ENCODE measurements at places on chromosomes 11 and 22. TPM values are rescaled to one million over a fixed set of nuclear protein-coding genes. Genes with fewer than 3 reads are reported as not detected.

The ACTN3 gene
- 0.36 TPM for total RNA-seq

The OR8K3 gene
- not detected for total RNA-seq

The DNAJB7 gene
- not detected for total RNA-seq

The OR51I1 gene
- not detected for total RNA-seq

The MMP3 gene
- not detected for total RNA-seq

The LRRC55 gene
- total RNA-seq = not detected

The MUC6 gene
- total RNA-seq = 0.19 TPM

The SLCO2B1 gene
- 1.1 TPM for total RNA-seq

The KCNK7 gene
- total RNA-seq = 0.54 TPM

The PTPRJ gene
- total RNA-seq = 22.4 TPM

The ARHGAP8 gene
- total RNA-seq = not detected

The C11orf42 gene
- total RNA-seq = not detected

The OR5P2 gene
- not detected for total RNA-seq

The DENND5A gene
- total RNA-seq = 94.2 TPM

The RASD2 gene
- not detected for total RNA-seq

GRCh38 chr11:88489030-88489429 is 151.5 kb upstream of the CTSC start:
- no peak for DNase-seq

DNA sequence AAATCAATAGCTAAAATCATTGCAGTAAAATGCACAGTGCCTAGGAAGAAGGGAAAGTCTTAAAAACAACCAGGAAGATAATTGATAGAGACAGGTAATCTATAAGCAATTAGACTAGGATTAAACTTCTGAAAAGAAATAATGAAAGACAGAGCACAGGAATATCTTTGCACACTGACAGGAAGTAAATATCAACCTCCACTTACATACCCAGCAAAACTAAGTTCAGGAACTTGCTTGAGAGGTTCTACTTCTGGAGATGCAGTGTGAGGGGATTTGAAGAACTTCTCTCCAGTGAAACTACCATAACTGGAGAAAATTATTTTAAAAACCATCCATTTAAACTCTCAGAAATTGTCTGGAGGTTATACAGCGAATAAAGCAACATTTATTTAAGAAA is 104.1 kb downstream of the EHF start:
- no peak for DNase-seq

DNA sequence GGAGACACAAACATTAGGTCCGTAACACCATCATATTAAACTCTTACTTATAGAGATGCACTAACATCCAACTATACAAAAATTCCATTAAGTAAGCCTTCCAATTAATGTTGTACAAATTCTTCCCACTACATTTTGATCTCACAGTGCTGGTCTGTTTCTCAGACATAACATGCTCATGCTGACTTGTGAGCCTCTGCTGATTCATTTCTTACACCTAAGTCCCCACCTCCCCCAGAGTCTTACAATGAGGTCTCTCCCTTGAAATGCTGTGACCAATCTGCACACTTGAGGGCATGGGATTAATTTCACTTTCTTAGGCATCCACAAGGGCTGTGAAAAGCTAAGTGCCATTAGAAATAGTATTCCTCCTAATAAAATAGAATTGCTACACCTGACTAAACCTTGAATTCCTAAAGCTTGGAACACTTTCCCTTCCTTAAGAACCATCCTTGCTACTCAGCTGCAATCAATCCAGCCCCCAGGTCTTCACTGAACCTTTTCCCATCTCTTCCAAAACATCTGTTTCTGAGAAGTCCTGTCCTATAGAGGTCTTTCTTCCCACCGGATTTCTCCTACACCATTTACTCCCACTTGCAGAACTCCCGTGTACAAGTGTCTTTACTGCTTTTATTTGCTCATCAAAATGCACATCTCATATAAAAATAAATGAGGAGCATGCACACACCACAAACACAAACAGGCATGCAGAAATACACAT is 2.0 kb downstream of the HBG1 start:
- DNase-seq = no peak

DNA sequence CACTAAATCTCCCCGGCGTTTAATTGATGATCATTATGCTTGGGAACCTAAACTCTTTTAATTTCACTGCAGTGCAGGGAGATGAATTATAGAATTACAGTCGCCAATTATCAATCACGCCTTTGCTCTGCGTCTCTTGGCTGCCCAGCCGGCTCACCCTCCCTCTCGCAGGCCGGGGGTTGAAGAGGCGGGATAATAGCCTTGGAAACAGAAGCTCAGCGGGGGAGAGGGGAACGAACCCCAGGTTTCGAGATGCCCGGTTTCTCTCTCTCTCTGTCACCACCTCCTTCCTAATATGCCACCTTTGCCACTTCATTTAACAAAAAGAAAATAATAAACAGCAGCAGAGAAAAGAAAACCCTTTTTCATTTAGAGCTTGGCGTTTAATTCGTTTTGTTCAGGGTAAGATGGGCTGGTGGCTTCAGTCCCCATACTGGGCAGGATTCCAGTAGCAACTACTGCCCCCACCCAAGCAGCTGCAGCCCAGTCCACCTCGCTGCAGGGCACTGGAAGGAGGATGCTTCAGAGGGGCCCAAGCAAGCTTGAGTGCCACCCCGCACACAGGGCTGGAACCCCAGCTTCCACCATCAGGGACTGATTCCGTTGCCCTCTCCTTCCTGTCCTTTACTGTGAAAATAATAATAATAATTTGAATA is 271.7 kb downstream of the BUD13 start:
- DNase-seq = no peak

DNA sequence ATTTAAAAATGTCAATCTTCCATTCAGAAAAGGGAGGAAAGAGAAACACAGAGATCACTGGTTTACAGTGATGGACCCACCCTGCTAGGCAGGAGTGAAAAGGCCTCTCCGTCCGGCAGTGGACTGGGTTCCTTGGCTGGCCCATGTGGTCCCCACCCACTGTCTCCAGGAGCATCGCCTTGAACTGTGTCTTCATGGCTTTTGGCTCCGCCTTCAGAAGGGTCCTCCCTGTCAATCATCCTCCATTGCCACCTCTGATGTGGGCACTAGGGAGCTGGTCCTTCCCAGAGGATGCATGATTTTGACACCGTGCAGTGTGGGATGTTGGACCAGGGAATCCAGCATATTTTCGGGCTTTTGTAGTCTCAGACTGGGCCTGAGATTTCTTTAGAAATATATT is 58.2 kb upstream of the B3GAT1 start:
- no peak for DNase-seq

DNA sequence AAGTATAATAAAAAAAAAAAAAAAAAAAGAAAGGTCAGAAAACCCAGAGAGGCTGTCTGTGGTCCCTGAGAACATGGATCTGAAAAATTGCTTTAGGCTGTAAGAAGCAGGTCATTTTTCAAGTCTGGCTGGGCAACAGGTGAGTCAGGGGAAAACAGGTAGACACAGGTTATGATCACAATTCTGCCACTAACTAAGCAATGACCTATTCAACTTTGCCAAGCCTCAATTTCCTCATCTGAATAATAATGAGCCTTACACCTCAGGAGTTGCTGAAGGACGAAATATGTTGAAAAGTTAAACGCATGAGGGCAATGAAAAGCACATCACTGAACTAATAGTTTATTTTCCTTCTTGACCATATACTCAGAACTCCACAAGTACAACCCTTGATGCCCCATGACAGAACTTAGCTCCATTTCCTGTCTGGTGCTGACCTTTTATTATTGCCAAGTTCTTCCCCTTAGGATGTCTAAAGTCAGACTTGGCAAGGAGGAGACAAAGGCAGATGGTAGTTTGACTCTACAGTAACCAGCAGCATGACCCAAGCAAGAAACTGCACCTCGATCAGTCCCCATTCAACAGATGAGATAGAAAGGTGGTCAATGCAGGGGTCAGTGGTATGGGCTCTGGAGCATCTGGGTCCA is 93.6 kb downstream of the SYN3 start:
- DNase-seq = no peak

- DNase-seq = no peak
These were observed 7.8 kb upstream of the L3MBTL2 start for GRCh38 chr22:41197038-41197972.

GRCh38 chr11:68845351-68846002 is 3.8 kb upstream of the CPT1A start:
- DNase-seq = no peak

- no peak for DNase-seq
These were observed 178.5 kb upstream of the SNX19 start for GRCh38 chr11:131094827-131095226.

- no peak for DNase-seq
These were observed 15.8 kb downstream of the SCN4B start for GRCh38 chr11:118136801-118137200.

- no peak for DNase-seq
These were observed 20.1 kb downstream of the CELSR1 start for GRCh38 chr22:46517255-46517761.

GRCh38 chr11:45025716-45026492 is 75.2 kb upstream of the TP53I11 start:
- no peak for DNase-seq

GRCh38 chr11:68990995-68991780 is 10.4 kb upstream of the MRGPRD start:
- DNase-seq = no peak

GRCh38 chr22:22479999-22480532 is 28.5 kb downstream of the ZNF280B start:
- no peak for DNase-seq

DNA sequence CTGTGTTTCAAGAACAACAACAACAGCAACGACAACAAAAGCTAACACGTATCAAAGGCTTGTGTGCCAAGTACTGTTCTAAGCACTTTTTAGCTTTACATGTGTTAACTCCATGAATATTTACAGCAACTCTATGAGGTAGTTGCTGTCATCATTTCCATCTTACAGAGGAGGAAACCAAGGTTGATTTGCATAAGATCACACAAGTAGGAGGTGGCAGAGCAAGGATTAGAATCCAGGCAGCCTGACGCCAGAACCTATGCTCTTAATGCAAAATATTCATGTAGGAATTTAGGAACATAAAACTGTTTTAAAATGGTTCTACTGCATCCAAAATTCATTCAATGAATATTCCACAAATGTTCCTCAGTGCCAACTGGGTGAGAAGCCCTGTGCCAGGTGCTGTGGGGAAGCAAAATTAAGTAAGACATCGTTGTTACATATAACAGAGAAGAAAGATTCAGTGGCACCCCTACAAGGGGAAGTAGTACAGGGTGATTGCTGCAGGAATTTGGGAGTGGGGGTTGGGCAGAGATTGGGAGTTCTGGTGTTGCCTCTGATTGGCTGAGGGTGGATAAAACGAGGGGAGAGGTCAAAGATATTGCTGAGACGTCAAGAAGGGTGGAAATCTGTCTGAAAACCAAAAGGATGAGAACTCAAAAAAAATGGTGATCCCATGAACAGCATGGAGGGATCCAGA is 86.1 kb upstream of the ARHGAP20 start:
- DNase-seq = no peak

DNA sequence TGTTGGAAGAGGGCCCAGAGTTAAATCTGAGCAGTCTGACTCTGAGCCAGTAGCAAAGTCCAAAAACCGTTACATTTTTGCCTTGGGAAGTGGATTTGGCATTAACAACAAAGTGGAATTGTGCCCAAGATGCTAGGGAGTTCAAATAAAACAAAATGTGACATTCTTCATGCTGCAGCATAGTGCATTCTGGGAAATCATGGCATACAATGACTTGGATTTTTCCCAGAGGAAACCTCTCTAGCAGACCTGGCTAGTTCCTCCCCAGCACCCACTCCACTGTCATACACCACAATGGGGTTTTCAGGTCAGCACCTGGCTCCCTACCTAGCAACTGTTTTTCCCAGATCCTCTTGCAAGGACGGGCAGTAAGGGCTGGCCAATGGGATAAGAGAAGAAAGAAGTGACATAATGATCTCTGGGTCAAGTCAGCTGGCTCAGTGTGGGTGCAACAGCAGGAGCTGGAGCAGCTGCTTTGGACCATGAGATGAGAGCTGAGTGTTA is 24.8 kb upstream of the CYB5R3 start:
- no peak for DNase-seq

- DNase-seq = no peak
These were observed 677.3 kb upstream of the KIRREL3 start for GRCh38 chr11:127677660-127678425.

DNA sequence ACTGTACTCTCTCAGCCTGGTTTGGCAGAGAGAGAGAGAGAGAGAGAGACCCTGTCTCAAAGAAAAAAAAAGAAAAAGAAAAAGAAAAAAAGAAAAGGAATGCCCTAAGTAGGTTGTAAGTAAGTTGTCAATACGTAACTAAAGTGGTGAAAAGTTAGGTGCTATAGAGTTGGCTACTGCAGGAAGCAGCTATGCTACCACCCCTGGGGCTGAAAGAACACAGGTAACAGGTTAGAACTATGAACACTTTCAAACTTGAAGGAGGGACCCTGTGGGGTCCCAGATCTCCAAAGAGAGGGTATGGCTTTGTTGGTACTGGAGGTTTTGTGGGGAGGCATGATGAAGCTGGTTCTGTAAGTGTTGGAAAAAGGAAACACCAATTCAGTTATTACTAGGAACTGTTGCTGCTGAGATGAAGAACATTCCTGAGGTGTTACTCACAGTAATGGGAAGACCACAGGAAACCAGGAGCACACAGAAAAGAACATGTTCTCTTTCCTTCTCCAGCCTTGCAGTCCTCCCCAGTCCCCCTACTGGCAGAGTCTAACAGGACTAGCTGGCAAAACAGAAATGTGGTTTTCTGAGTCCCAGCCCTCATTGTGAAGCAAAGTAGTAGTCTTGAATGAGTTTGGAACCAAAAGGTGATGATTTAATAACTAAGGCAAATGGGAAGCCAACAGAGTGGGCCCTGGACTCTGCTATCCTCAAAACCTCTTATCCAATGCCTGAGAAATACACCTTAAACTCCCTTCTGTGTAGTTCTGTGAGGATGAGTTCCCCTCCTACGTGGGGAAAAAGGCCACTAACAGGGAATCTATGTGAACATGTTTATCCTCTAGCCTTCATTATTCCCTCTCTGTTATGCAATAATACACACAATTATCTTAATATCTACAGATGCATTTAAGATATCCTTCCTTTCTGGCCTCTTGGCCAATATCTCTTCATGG is 427.0 kb upstream of the DDI1 start:
- DNase-seq = no peak

DNA sequence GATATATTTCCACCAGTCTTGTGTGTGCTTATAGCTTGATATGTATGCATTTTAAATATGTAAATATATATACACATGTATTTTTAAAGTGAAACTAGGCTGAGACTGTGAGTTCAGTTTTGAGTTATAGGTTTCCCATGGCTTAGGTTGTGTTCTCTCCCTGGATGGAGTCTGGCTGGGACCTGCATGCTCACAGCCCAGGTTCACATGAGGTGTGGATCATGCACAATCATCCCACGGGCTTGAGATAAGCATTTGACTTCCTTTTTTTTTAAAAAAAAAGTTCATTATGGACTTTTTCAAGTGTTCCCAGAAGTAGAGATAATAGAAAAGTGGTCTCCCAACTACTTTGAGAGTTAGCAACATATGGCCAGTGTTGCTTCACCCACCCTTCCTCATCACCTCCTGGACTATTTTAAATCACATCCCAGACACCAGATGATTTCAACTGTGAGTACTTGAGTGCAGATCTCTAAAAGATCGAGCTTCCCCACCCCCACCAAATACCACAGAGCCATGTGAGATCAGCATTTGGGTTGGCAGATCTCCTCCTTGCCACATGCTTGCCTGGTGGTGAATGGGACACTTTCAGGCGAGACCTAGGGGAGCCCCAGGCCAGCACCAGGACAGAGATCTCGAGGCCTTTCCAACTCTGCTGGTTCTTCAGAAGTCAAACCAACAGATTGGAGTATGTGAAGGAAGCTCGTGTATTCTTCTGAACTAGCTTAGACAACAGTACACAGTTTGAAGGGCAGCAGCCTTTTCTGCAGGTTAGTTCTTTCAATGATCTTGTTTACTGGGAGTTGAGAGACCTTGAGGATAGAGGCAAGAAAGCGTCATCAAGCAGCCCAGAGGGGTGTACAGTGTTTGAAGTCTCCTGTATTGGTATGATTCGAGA is 15.9 kb downstream of the MED15 start:
- DNase-seq = no peak

Data from GM12878 (cell line).